Stimulated activated CD8-positive, alpha-beta memory T cell treated with anti-CD3 and anti-CD28 coated beads, Interleukin-4, amount 100 ng/mL, for 4 hours (primary cell): ENCODE measurements at places on chromosomes 3 and 15.
A peak's percentile ranks its signal among the peaks of the same experiment; 100 is the strongest.

GRCh38 chr3:123302961-123303360, 101.2 kb downstream of the SEC22A start:
- no peak for DNase-seq

DNA sequence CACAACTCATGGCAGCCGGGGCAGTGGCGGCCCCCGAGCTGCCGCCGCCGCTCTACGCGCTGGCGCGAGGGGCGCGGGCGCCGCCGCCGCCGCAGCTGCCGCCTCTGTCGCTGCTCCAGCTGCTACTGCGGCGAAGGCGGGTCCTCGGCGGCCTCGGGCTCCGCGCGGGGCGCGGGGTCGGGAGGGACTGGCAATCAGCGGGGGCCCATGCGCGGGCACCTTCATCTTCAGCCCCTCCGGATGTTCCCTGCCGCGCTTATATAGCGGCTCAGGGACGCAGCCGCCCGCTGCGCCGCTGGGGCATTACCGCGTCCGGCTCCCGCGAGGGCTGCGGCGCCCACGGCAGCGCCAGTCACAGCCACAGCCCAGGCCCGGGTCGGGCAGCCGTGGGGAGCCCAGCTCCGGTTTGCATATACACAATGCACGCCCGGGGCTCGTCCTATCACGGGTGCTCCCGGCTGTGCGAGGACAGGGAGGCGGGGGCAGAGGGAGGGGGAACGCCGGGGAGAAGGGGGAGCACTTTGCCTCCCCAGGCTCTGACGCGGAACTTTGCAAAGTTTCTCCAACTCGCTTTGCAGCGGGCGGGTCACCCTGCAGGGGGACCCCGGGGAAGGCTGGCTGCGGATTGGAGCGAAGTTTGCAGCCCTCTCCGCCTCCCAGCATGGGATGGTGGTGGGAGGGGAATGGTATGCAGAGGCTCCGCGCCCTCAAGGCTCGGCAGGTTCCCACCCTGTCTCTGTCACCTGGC, at the start of gene VGLL3:
Gene VGLL3, minus strand, starts transcription at position 416 of the 748 bp plus-strand sequence. Its CDS starts 406 bp downstream, at position 10.
- DNase-seq = no peak

- no peak for DNase-seq
Observed at GRCh38 chr15:25691544-25692430, 171.3 kb downstream of the ATP10A start.

- DNase-seq = no peak
Observed at GRCh38 chr3:182889948-182890629, 90.2 kb downstream of the DCUN1D1 start.

DNA sequence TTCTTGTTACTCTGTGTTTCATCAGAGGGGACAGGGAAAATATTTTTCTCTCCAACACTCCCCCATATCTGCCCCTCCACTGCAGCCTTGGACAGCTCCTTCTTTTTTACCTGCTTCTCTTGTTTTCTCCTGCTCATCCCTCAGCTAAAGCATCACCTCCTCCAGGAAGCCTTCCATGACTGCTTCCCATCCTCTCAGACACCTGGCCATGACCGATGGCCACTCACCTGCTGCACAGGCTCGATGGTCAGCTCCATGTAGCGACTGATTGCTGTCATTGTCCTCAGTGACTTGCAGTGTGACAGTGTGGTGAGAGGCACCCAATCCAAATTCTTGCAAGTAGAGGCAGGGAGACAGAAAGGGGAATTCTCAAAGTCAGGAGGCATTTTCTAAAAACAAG, 22.5 kb downstream of the TMEM44 start:
- no peak for DNase-seq

DNA sequence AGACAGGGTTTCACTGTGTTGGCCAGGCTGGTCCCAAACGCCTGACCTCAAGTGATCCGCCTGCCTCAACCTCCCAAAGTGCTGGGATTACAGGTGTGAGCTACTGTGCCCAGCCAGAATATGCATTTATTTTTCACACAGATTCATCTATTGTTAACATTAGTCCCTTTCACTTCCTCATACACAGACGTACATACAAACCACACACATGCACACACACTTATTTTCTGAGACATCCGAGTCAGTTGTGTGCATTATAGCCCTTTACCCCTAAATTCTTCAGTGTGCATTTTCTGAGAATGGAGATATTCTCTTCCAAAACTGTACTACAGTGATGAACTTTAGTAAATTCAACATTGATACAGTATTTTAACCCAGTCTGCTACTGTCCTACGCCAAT, 15.0 kb upstream of the MEX3B start:
- no peak for DNase-seq

GRCh38 chr3:126279853-126280252, 77.4 kb downstream of the KLF15 start:
- DNase-seq = no peak

DNA sequence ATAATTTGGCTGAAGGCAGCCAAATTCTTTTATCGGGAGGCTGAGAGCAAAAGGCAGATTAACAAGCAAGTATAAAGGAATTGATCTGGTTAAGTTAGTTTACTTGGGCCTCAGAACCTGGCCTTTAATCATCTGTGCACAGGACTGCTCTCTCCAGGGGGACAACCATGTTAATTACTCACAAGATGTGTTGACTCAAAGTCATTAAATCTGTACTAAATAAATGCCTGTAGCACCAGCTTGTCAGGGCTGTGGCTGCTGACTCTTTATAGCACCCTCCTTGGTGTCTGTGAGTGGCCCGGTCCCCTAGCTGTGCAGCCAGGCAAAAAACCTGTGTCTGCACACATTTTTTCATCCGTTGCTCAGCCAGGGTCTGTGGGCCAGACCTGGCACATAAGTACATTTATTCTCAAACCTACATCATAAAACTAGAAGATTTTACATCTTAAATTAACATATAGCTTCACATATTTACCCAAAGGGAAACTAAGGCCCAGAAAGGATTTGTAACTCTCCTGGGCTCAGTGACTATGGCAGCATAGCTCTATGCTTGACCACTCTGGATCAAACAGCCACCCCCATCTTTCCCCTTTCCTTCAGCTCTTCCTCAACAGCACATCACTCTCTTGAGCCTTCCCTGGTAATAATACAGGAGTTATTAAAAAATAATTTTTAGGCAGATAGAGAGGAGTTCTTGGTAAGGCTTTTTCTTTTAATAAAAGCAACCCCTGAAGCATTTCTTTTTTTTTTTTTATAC, 51.4 kb downstream of the NCEH1 start:
- no peak for DNase-seq

DNA sequence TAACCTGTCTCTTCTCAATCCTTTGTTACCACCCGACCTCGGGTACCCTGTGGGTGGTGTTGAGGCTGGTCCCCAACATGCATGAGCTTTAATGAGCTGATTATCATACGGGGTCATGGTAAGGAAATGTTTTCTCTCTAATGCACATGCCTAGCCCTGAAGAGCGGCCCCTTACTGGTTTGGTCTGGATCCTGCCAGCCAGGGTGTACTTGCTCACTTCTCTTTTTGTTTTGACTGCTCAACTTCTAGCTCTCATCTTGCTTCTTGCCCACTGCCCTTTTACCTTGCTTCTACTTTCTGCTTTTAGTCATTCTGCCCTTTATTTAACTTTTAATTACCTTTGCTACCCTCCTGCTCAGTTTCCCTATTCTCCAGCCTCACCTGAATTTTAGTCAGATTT, 44.3 kb upstream of the ACAD9 start:
- DNase-seq = no peak

- DNase-seq = no peak
Observed at GRCh38 chr3:59654123-59654479, 604.3 kb upstream of the CFAP20DC start.

- DNase-seq = no peak
Observed at GRCh38 chr3:191235331-191236314, 36.6 kb downstream of the OSTN start.

DNA sequence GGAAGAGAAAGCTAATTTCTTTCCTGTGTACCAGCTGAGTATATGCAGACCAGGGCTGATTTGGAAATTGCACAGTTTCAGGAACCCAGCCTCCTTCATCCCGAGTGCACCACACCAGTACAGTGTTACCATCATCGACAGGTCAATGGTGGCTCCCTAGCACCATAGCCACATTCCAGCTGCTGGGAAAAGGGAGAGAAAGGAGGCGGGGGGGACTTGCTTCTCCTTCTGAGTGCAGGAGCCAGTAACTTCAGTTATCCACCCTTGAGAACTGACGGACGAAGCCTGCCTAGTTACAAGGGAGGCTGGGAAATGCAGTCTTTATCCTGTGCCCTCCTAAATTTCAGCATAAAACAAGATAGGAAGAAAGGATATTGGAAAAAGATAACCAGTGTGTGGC, 129.7 kb upstream of the PRICKLE2 start:
- no peak for DNase-seq

GRCh38 chr15:80698676-80699075, 3.6 kb downstream of the ABHD17C start:
- no peak for DNase-seq

GRCh38 chr3:48409291-48410201, 20.3 kb downstream of the PLXNB1 start:
- no peak for DNase-seq

- no peak for DNase-seq
Observed at GRCh38 chr3:164851905-164852304, 226.4 kb downstream of the SI start.

DNA sequence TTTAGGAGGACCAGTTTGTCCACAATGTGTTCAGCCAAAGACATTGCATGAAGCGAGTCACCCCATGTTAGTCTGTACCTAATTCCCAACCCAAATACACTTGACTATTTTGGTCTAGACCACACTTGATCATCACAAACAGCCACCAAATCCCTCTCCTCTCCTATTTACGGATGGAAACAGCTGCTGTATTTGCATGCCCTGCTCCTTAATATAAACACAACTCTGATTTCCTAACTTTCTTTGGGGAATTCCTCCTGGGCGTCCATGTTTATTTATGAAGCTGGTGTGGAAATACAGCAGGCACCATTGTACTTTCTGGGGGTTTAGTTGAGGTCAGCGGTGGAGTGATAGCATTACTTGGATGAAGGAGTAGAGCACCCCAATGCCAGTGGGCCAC, 235.2 kb downstream of the TLE3 start:
- no peak for DNase-seq

DNA sequence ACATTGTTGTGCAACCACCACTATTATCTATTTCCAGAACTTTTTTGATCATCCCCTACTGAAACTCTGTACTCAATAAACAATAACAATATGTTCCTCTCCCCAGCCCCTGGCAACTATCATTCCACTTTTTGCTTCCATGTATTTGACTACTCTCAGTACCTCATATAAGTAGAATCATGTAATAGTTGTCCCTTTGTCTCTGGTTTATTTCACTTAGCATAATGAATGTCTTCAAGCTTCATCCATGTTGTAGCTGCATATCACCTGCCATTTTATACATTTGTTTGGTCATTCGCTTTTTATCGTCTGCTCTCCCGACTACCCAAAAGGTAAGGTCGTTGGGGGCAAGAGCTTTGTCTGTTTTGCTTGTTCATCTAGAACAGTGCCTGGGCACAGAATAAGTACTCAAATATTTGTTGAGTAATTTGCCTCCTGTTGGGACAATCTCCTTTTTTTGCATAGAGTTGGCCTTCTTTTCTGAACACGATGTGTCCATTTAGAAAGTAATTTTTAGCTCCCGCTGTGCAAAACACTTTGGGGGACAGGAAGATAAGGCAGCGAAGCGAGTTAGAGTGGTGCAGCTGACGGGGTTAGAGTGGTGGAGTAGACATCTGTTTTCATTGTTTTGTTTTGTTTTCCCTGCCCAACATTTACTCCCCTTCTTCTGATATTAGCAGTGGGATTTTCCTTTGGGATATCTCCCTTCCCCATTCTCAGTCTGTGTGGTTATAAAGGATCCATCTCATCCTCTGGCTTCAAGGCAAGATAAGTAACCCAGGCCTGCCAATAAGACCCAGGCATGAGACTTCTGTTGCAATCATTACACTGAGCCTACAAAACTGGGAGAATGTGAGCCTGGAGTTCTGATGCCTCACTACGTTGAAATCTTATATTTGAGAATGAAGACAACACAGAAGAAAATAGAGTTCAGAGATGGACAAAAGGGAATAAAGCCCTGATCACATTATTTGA, 83.4 kb upstream of the RNU6-1 start:
- DNase-seq = no peak

GRCh38 chr3:125357032-125357658, 18.0 kb downstream of the ZNF148 start:
- DNase-seq = peak; percentile 21

DNA sequence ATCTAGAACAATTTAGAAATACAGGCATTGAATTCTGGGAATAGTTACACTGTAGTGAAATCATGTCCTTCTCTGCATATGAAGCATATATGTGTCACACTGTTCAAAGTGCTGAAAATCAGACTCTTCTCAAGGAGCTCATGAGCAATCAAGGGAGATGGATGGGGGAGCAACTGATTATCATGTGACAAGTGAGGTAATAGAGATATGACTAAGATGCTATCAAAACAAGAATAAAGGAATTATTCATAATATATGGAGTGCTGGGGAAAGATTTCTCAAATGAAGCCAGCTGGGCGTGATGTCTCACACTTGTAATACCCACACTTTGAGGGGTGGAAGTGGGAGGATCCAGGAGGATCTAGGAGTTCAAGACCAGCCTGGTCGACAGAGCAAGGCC, 74.9 kb upstream of the CHRNB4 start:
- DNase-seq = no peak

DNA sequence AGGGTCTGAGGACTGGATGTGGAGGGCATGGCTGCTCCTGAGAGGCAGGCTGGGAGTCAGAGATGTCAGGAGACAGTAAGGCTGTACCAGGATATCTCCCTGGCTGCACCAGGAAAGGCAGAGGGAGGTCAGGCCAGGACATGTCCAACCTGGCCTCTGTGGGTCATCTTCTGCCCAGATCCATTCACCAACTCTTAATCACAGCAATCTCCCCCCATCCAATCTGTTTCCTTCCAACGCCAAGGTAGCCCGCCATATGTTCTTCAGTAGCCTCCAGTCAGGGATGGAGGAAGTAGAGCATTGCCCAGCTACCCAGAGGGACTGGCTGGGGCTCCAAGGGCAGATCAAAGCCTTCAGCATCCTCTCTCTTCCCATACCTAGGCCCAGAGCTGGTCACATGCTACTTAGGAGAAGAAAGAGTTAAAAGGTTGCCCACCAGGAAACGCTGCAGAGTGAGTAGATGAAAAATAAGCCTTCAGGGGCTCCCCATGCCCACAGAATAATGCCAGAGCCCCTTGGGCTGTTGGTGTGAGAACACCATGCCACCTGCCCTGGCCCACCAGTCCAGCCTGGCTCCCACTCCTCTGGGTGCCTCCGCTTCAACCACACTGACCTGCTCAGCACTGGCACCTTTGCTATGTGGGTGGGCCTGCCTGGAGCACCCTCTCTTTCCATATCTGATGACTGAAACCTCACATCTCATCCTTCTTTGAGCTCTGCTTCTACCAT, 176.8 kb downstream of the MEGF11 start:
- no peak for DNase-seq

GRCh38 chr3:117734496-117734895, 1024.9 kb downstream of the TUSC7 start:
- no peak for DNase-seq

DNA sequence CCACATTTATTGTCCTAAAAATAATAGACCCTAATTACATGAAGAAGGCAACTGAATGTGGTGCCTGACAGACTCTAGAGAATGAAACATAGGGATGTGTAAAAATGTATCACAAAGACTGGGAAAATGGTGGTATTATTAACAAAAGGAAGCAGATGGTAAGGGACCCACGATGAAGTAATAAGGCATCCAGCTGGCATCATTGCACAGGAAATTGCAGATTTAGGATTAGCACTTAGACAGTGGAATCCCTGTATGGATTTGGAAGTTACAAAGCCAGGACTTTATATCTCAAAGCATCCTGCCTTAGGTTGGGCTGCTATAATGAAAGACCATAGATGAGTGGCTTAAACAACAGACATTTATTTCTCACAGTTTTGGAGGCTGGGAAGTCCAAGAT, 104.3 kb downstream of the PPM1L start:
- DNase-seq = no peak

GRCh38 chr15:37037071-37037655, 63.2 kb downstream of the MEIS2 start:
- DNase-seq = no peak
